D721Med (cell line): ENCODE measurements at places on chromosomes 3 and 15.

GRCh38 chr3:113501597-113501996 is 13.4 kb downstream of the SPICE1 start:
- DNase-seq, result no peak

DNA sequence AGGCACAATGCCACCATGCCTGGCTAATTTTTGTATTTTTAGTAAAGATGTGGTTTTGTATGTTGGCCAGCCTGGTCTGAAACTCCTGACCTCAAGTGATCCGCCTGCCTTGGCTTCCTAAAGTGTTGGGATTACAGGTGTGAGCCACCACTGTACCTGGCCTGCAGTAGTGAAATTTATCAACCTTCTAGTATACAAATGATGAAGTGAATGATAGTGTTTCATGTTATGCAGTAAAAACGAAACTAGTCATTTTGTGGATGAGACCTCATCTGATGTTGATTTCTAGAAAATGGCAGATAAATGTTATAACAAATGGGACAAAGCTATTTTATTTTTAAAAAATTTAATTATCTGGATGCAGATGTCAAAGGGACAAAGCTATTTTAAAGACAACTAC is 32.9 kb downstream of the NXPE3 start:
- DNase-seq, result no peak

- no peak for DNase-seq
Measured at GRCh38 chr3:63015614-63016309, 140.5 kb upstream of the CADPS start.

DNA sequence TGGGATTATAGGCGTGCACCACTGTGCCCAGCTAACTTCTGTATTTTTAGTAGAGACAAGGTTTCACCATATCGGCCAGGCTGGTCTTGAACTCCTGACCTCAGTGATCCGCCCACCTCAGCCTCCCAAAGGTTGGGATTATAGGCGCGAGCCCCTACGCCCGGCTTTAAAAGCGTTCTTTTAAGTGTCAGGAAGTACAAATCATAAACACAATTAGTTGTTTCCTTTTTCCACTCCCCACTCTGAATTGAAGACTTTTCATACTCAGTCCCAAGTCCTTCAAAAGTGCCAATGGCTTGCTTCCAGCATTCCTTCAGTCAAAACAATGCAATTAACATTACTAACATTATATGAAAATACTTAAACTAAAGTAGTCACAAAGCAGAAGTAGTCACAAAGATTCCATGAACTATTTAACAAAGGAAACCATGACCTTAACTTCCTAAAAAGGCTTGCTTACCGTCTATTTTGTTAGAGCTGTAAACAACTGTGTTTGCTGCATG is 8.1 kb downstream of the WDR82 start:
- DNase-seq, result no peak

DNA sequence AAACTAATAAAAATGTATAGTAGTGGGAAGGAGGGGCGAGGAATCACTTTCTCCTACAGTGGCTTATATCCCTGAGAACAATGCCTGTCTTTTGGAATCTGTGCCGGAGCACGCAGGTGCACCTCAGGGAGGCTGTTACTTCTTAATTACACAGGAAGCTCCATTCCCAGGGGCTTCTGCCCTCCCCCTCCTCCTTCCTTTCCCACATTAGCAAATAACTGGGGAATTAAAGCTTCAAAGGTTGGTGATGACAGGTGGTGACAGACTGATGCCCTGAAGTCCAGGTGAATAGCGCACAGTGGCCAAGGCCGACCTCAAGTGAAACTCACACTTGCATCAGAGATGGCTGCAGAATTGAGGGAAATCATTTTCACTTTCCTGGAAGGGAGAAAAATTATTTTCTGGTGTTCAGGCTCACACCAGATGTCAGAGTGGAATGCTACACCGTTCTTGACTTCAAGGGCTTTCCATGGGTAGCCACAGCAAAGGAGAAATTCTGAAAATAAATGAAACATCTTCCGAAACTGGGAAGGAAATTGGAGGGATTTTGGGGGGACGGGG is 3.7 kb downstream of the GRAMD2A start:
- no peak for DNase-seq

DNA sequence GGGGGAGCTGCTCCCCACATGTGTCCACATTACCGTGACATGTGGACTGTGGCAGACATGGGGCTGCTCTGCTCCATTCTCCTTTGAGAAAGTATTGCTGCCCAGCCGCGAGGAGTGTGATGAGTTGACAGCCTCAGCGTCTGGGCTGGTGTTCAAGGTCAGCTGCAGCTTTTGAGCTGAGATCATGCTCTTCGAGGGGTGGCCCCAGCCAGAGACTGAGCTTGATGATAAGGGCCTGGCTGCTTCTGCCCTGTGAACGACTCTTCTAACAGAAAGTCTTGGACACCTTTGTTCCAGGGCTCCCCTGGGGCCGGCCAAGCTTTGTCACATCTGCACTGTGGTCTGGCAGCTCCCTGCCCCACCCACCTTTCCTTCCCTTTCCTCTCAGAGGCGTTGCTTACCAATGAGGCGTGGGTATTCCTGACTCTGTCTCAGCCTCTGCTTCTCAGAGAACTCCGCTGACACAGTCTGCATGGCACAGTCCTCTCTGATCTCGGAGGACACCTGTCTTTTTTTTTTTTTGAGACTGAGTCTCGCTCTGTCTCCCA is 86.6 kb downstream of the CHRD start:
- no peak for DNase-seq

- peak; percentile 76 for DNase-seq
Measured at GRCh38 chr3:141050576-141051442, at the start of gene SPSB4. Gene SPSB4 (plus strand): TSS chr3:141051347. CDS start chr3:141066105, 14,758 bp downstream.

GRCh38 chr3:54899273-54899672 is 28.6 kb downstream of the LRTM1 start:
- no peak for DNase-seq

DNA sequence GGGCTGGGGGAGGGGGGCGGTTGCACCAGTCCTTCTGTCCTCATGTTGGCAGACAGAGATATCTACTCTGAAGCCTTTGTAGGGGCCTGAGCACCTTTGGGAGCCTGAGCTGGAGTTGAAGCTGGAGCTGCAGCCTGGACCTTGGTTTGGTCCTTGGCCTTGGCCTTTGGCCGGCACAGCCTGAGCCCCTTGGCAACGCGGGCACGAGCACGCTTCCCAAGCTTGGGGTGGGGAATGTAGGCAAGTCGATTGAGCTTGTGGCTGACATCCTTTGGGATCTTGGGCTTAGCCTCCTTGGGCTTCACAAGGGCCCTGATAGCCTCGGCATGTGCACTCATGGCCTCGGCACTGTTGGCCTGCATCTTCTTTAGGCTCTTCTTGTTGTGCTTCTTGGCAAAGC is 8.1 kb upstream of the ST6GAL1 start:
- no peak for DNase-seq

GRCh38 chr3:179063945-179064560 is 7.6 kb downstream of the ZMAT3 start:
- no peak for DNase-seq

- no peak for DNase-seq
Measured at GRCh38 chr3:196047391-196048030, 34.4 kb downstream of the TFRC start.
